ENCODE measurements at places on chromosomes 5 and 9.

GRCh38 chr9:37338218-37338617 is 84.3 kb upstream of the GRHPR start:
- no peak for DNase-seq

- DNase-seq: no peak
These were observed 22.4 kb upstream of the THG1L start for GRCh38 chr5:157708866-157709265.

DNA sequence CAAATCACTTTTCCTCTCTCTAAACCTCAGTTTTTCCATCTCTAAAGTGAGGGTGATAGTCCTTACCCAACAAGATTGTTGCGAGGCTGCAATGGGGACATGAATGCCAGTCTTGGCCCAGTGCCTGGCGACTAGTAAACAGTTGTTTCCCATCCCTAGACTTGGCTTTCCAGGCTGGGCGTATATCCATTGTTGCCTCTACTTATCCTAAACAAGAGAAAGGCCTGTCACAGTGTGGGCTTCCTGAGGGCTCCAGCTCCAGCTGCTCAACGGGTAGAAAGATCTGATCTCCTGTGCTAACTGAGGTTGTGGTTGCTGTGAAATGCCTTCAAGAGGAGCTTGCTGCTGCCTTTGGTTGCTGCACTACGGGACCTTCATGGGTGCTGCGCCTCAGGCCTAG is 142.0 kb downstream of the NSG2 start:
- no peak for DNase-seq

- DNase-seq: no peak
These were observed 16.3 kb upstream of the SLC6A19 start for GRCh38 chr5:1185038-1185627.

- peak; percentile 78 for DNase-seq
These were observed 95.5 kb downstream of the CAMSAP1 start for GRCh38 chr9:135811801-135812200.
